ENCODE measurements at places on chromosomes 11 and 22.

DNA sequence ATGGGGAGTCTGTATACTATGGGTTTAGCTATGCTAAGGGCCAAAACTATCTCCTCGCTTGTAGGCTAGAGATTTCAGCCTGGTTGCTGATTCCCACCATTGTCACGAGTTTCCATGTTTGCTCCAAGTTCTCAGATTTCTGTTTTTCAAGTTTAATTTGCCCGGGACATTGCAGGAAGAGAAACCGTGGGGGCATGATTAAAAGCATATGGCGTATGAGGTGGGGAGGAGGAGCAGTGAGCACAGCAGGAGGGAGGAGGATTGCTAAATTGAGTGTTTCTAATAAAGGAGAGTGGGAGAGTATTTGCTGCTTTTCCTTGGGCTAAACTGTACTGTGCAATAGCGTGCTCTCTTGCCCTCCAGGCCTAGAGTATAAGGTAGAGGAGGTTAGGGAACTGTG lies 558.4 kb downstream of the METTL15 start:
- DNase-seq, result no peak

DNA sequence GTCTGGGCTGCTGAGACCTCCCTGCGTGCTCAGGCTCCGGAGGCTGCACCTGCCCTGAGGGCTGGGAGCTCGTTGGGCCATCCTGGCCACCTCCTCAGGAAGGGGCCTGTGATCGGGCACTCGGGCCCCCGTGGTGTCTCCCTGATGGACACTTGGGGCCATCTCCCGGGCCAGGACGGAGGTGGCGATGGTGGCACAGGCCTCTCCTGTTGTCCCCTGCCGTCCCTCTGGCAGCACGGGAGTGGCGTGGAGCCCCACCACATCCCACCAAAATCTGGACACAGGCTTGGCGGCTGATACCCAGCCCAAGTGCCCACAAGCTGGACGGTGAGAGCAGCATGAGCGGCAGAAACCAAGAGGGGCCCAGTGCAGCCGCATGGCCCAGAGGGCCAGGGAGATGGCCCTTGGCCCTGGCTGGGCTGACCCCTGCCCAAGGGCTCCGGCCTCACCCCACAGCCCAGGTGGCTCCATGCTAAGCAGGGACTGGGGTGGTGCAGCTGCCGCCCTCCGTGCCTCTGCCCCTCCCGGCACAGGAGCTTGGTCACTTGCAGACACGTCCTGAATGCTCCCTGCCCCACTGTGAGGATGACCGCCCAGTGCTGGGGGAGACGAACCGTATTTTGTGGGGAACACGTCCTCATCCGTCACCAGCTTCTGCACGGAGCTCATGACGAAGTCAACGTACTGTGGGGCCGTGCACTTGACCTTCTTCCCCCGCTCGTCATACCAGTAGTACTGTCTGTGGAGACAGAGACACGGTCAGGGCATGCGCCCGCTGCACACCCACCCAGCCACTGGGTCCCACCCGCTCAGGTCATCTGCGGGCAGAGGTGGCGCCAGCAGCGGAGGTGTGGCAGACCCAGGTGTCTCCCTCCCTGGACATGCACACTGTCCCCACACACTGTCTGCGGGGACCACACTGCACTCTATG lies 15.6 kb downstream of the MOB2 start:
- DNase-seq, result no peak

DNA sequence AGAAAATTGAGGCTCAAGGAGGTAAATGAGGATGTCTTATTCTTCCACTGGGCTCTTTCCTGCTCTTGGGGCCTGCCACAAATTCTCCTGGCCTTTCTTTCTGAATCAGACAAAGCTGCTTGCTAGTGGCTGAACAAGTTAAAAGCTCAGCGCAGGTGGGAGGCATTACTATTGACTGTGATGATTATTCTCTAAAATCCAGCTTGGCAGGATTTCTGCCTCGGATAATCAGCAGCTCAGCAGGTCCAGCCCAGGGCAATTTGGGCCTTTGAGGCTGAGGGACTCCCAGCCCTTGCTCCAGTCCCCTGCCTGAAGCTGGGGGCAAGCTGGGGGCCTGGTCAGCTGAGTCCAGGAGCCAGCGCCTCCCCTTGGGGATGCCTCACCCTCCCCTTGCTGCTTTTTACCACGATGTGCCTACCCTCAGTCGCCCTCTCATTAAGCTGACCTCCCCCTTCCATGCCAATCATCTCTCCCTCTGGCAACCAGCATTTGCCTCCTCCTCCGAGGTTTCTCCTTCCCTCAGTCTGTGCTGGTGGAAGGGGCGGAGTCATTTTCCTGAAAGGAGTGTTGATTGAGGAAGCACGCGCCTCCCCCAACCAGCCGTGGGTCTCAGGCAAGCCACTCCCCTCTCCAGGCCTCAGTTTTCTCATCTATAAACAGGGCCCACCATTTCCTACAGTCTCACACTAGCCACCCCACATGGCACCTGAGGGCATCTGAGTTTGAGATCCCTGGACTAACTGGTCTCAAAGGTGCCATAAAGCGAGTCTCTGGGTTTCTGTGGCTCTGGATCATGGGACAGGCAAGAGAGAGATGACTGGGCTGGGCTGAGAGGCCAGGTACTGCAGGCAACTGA lies 60.6 kb upstream of the PRDM11 start:
- no peak for DNase-seq

GRCh38 chr11:105524286-105524685 lies 85.6 kb upstream of the GRIA4 start:
- DNase-seq, result no peak

- no peak for DNase-seq
Observed at GRCh38 chr22:48358886-48359612, 1468.6 kb downstream of the BRD1 start.

DNA sequence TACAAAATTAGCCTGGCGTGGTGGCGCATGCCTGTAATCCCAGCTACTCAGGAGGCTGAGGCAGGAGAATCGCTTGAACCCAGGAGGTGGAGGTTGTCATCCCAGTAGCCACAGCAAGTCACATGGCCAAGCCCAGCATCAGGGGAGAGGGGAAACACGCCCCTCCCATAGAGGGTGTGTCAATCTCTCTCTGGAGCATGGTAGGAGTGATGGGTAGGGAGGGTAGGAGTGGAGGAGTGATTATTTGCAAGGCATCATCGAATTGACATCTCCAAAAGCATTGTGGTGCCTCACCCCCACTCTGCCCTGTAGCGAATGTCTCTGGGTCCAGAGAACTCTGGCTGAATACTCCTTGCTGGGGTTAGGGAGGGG lies 6.1 kb upstream of the SSTR3 start:
- no peak for DNase-seq

- DNase-seq, result no peak
Observed at GRCh38 chr11:76772100-76772782, 10.9 kb upstream of the TSKU start.

- no peak for DNase-seq
Observed at GRCh38 chr11:77602381-77603088, 12.8 kb downstream of the AQP11 start.
